NCI-H1694 (cell line): ENCODE measurements at places on chromosomes 3 and 15.
A peak's percentile ranks its signal among the peaks of the same experiment; 100 is the strongest.

DNA sequence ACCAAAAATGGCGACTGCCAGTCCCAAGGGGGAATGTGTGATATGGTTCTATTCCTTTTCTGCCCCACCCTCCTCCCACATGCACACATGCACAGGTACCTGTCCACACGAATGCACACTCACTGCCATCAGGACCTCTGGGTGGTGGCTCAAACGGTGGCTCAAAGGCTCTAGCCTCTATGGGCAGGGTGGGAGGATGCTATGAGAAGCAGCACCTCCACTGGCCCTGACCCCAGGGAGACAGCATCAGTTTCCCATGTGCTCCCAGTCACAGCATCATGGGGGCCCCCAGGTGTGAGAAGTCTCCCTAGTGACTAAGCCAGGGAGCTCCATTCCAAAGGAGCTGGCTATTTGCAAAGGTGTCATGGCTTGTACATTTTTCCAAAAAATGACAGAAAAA lies 15.9 kb downstream of the SEMA3G start:
- no peak for DNase-seq

DNA sequence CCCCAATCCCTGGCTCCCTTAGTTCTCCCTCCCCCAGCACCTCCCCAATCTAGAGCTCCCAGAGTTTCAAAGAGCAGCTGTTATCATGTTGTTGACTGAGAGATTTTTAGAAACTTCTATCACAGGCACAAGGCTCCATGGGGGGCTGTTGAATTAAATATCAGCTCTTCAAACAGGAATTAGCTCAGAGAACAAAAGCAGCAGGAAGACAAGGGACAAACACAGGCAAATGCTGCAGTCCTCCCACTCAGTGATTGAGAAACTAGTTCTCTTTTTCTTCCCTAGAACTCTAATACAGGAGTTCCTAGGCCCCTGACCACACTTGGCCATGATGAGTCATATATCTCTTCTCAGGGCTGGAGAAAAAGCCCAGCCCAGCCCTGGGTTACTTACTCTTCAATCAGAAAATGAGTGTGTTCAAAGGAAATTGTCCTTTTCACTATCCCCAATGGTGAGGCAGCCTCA lies 262.1 kb downstream of the IGSF11 start:
- DNase-seq: no peak

- no peak for DNase-seq
These were observed 525.2 kb downstream of the CADM2 start for GRCh38 chr3:85483986-85484385.

GRCh38 chr3:110246796-110247376 lies 824.7 kb upstream of the NECTIN3 start:
- no peak for DNase-seq

GRCh38 chr3:44996556-44996969 lies 20.5 kb downstream of the EXOSC7 start:
- DNase-seq: peak; percentile 18

- DNase-seq: peak; percentile 62
These were observed 11.2 kb downstream of the BOC start for GRCh38 chr3:113222451-113223086.

GRCh38 chr3:14431917-14432834 lies 29.8 kb downstream of the SLC6A6 start:
- DNase-seq: peak; percentile 24

DNA sequence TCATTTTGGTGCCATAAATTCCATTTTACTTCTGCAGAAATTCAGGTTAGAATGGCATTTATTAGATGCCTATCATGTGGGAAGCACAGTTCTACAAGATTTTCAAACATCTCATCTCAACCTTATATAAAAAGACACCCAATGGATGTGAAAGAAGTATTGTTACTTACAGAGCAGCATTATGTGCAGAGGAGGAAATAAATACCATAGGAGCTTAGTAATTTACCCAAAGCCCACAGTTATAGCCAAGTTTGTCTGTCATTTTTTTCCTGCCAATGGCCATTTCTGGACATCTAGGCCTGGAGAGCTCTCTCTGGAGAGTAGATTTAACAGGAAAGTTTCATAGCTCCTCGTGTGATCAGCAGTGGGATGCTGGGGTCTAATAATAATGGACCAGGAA lies 659.4 kb upstream of the NAALADL2 start:
- DNase-seq: no peak

- no peak for DNase-seq
These were observed 29.7 kb downstream of the CRYGS start for GRCh38 chr3:186514296-186515002.

- no peak for DNase-seq
These were observed 94.7 kb downstream of the SSR3 start for GRCh38 chr3:156460206-156460611.

- no peak for DNase-seq
These were observed 199.8 kb downstream of the WDR72 start for GRCh38 chr15:53559364-53560277.

DNA sequence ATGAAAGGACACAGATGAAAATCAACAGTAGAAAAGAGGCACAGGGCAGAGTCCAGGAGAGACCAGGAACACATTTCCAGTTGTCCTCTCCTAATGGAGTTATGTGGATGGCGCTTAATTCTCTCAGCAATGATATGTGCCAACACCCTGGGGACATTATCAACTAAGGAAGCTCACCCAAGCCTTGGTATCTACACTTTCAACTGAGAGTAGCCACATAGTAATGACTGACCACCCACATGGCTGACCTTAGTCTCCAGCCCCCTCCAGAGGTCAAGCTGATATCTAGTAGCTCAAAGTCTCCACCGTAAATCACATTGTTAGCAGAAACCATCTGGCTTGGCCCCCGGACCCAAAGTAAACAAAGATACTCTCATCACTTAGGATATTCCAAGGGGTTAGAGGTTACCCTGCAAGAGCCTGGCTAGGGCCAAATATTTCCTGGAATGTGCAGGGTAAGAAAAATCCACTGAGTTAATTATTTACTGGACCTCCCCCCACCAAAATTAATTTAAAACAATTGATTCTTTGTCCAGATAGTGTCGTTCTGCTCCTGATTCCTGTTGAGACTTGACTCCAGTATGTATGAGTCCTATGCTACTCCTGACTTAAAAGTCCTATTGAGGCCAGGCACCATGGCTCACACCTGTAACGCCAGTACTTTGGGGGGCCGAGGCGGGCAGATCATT lies 24.8 kb downstream of the GABRR3 start:
- no peak for DNase-seq

- no peak for DNase-seq
These were observed 8.7 kb downstream of the SRP14 start for GRCh38 chr15:40029979-40030893.

DNA sequence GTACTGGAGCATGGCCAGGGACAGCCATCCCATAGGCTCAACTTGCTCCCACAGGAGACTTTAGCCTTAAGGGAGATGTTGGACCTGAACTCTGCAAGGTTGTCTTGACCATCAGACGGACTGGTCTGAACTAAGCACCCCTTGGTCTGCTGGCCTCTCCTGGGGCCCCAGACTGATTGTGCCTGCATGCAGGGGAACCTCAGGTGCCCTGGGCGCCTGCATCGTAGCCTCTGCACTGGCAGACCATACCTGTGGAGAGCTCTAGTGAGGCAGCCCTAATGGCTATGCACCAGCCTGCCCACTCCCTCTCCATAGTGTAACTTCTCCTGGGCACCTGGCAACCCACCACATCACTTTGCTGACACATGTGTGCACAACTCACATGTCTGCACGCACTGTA lies 395.6 kb downstream of the ZPLD1 start:
- DNase-seq: no peak

GRCh38 chr3:30516238-30516637 lies 90.2 kb upstream of the TGFBR2 start:
- DNase-seq: no peak

GRCh38 chr3:25785826-25786225 lies 2.6 kb upstream of the NGLY1 start:
- no peak for DNase-seq

DNA sequence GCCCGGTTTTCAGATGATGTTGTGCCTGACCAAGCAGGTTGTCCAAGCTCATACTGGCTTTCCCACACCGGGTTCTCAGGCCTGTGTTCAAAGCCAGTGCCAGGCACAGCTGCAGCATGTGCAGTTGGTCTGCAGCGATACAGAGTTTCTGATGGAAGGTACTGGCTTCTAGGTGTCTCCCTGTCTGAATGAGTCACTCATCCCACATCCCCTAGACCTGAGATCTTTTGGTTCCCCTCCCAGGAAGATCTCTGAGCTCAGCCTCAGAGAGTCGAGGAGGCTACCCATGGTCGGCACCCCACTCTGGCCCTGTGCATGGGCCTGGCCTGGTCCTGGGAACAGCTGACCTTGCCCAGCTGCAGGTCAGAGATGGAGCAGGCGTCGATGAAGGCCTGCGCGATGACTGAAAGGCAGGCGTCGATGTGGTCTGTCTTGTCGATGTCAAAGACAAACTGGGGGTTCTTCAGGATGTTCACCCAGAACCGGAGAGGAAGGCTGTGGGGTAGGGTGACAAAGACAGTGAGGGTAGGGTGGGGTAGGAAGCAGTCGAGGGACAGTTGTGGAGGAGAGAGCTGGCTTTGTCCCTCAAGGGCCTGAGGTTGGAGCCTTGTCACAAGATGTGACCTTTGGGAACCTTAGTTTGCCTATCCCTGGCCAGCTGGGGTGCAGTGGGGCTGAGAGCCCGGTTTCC lies 15.3 kb downstream of the H1-8 start:
- DNase-seq: no peak

DNA sequence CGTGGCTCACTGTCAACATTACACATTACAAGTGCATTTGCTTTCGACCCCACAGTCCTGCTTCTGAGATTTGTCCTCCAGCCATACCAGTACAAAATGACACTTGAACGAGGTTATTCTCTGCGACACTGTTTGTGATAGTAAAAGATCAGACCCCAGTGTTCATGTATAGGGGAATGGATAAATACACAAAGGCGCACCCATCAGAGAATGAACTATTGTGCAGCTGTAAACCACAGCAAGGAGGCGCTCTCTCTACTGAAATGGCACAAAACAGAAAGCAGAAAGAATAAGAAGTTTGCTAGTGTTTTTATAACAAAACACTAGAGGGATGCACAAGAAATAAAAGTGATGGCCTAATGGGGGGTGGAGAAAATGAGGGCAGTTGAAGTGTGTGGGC lies 4.9 kb upstream of the CHSY1 start:
- no peak for DNase-seq

DNA sequence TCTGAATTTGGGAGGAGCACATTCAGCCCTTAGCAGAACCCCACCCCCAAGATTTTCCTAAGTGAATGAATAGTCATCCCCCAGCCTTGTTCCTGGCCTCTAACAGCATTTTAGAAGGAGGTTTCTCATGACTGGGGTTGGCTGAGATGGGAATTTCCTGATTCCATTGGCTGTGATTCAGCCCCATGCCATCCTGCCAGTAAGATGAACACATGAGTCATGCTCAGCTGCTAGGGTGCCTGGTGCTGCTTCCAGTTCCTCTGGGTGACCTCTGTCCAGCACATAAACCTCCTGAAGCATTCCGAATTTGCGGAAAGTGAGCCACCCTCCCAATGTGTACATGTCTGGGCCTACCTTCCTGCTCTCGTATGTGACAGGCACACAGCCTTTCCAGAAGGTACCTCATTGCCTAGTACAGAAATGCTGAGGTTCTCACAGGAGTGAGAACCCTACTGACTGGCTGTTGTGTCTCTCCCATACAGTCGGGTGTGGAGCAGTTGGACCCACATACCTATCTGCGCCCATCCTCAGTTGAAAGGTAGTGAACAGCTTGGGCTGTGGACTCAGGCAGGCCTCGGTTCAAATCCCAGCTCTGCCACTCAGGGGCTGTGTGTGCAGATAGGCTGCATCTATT lies 91.7 kb downstream of the APBA2 start:
- DNase-seq: no peak

GRCh38 chr3:46878781-46879436 lies 1.4 kb downstream of the PTH1R start:
- no peak for DNase-seq

DNA sequence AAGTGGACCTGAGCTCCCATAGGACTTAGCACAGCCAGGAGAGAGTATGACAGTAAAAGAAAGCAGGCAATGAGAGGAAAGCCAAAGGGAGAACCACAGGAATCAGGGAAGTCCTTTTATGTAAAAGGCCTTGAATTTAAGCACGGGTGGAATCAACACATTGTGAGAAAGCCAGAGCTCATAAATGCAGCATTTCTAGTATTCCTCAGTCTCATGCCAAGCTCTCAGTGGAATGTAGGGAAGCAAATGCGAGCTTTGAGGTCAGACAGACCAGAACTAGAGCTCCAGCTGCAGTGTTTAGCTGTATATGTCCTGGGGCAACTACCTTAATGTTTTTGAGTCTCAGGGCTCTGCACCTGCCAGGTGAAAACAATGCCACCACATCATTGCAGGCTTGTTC lies 132.1 kb upstream of the TRIM42 start:
- no peak for DNase-seq

- no peak for DNase-seq
These were observed 11.3 kb downstream of the TMEM44 start for GRCh38 chr3:194621947-194622346.

DNA sequence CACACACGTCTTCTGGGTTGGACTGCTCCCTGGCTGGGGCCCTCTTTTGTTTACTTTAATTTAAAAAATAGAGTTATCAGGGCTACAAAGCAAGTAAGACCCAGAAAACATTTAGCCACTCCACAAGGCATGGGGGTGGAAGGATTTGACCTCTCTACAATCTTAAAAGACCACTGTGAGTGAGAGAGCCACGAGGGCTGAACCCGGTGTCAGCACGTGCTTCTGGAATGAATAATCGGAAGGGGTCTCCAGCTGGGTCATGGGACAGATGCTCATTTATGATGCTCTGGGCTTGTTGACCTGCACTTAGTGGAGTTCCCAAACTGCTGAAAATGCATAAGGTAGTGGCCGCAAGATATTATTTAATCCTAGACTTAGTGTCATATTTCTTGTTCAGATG lies 52.4 kb downstream of the EIF4E3 start:
- DNase-seq: no peak
